Activated T-cell treated with anti-CD3 and anti-CD28 coated beads for 4 hours (primary cell): ENCODE measurements at places on chromosomes 6 and 20.

- no peak for DNase-seq
These were observed 55.9 kb downstream of the RNF217 start for GRCh38 chr6:125018136-125018535.

DNA sequence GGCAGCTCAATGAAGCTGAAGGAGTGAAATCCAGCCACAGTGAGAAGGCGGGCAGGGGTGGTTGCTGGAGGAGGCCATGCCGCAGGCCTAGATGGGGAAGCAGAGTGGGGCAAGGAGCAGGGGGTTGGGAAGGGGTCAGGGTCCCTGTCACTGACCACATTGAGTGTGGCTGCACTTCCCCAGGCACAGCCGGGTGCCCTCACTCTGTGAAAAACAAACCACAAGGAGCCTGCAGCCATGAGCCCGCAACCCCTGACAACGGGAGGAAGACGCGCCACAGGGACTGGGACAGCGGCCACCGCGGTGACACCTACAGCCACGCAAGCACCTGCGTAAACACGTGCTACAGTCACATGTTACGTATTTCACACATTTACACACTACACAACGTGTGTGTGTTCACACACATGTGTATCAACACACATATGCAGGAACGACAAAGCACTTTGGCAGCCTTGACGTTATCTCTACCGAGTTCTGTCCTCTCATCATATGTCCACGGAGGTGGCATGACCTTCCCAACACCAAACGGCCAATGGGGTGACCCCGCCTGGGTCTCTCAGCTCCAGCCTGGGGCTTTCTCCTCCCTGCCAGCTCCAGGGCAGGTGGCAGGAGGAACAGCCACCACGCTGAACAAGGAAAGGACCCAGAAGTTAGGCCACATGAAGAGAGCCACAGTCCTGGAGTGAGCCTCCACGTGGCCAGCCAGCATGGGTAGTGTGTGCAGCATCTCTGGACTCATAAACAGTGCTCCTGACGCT, 137.6 kb upstream of the RPS6KA2 start:
- no peak for DNase-seq

DNA sequence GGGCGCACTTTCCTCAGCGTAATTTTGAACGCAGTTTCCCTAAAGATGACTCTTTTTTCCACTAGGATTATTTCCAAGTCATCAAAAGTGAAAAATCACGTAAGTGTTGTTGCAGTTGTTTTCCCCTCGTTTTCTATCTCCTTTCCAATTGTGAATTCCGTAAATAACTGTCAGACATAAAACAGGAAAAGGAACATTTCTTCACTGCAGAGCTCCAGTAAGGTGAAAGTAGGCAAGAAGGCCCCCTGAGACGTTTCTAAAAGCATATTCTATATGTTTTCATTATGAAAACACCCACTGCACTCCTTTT, 17.8 kb downstream of the HIVEP2 start:
- DNase-seq, result no peak

DNA sequence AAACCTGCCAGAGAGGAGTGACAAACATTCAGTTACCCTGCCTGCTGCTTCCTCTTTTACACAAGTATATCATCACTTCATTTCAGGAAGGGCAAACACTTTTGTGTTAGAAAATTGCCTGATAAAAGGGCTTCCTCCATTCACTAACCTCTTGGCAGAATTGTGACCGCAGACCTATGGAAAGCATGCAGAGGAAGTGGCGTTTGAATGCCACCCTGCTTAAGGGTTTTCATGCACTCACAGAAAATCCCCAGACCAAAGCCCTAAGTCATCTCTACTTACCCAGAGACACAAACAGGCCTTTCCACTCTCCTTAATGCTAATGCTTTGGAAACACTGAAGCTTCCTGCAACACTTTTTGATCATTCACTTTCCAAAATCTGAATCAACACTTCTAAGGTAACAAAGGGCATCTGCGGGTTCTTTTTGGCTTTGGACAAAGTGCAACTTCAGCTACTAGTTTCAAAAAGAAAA, 22.1 kb upstream of the RALGAPA2 start:
- no peak for DNase-seq

- no peak for DNase-seq
These were observed 134.0 kb downstream of the PDE7B start for GRCh38 chr6:135985471-135985870.

GRCh38 chr6:9851541-9852380, 563.1 kb downstream of the TFAP2A start:
- no peak for DNase-seq
